ENCODE measurements at places on chromosomes 12 and 14.
A peak's percentile ranks its signal among the peaks of the same experiment; 100 is the strongest.

GRCh38 chr14:52836063-52836462, 44.7 kb upstream of the GNPNAT1 start:
- no peak for DNase-seq

DNA sequence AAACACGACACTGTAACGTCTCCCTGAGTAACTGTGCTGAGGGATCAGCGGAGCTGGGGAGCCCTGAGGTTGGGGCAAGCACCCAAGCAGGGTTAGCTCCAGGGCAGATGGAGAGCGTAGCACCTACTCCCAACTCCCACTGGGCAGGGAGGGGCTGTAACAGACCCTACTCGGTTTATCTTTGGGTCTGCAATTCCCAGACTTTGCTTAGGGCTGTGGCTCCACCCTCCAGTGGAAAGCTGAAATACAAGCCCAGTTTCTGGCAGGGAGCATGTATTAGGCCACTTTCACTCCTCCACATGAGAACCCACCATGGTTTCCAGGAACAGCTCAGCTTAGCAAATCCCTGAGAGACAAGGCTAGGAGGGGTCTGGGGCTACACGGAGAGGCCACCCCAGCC, 17.3 kb upstream of the TC2N start:
- DNase-seq = no peak

DNA sequence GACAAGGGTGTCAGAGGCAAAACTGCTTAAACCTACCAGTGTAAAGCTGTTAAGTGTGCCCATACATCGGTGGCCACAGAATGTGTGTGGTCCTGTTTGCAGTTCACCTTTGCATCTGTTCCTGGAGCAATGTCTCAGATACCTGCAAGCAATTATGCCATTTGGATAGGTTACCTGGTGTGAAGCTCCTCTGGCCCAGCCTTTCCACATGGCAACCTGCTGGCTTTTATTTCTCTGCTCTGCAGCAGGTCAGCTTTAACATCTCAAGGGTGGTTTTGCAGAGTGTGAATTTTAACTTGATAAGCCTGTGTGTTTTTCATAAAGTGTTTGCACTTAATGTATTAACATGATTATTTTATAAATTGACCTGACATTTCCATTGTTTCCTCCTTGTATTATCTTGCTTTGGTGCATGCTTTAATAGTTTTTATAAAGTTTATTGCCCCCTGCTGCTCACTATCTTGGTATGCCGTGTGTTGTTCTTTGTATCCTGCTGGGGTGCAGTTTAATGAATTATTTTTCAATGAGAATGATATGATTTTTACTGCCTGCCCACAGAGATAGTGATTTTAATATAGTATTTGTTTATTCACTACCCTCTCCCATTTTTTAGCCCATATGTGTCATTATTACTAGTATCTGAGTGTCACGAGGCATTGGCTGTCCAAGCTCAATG, 403.8 kb downstream of the NPAS3 start:
- no peak for DNase-seq

- DNase-seq = no peak
Measured at GRCh38 chr12:132668191-132669088, 18.7 kb downstream of the POLE start.

GRCh38 chr14:39113685-39114072, 444 bp upstream of the GEMIN2 start:
- no peak for DNase-seq

DNA sequence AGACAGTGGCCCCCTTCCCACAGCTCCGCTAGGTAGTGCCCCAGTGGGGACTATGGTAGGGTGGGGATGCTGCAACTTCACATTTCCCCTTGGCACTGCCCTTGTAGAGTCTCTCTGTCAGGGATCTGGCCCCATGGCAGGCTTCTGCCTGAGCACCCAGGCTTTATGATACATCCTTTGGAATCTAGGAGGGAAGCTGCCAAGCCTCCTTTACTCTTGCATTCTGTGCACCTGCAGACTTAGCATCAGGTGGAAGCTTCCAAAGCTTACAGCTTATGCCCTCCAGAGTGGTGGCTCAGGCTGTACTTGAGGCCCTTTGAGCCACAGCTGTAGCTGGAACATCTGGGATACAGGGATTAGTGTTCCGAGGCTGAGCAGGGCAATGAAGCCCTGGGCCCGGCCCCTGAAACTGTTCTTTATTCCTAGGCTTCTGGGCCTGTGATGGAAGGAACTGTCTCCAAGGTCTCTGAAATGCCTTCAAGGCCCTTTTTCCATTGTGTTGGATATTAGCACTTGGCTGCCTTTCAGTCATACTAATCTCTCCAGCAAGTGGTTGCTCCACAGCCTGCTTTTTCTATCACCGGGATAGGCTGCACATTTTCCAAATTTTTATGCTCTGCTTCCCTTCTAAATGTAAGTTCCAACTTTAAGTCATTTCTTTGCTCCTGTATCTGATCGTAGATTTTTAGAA, 22.2 kb upstream of the OR6J1 start:
- no peak for DNase-seq

DNA sequence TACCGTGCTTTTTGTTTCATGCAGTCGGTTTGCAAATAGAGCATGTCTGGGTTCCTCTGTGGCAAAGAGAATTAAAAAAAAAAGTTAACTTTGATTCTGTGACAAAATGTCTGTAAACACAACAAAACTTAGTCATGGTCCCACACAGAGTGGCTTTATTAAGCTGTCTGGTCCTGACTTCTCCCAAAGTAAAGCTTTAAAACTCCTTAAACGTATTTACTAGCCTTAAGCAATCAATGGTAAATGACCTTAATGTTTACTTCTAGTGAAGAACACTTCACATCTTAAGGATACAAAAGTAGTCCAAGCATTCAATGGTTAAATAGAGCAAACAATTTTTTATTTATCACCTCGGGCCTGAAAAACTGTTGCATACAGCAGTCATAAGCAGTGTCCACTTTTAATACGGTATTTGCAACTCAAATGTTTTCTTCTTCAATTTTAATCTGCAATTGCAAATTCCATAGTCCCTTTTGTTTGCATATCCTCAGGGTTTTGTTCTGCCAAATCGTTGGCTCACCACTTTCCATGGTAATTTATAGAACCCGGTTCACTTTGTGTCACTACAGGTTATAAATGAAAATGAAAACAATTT, 453.0 kb upstream of the MIS18BP1 start:
- DNase-seq = no peak

- DNase-seq = no peak
Measured at GRCh38 chr14:34081101-34081575, 130.3 kb upstream of the EGLN3 start.

DNA sequence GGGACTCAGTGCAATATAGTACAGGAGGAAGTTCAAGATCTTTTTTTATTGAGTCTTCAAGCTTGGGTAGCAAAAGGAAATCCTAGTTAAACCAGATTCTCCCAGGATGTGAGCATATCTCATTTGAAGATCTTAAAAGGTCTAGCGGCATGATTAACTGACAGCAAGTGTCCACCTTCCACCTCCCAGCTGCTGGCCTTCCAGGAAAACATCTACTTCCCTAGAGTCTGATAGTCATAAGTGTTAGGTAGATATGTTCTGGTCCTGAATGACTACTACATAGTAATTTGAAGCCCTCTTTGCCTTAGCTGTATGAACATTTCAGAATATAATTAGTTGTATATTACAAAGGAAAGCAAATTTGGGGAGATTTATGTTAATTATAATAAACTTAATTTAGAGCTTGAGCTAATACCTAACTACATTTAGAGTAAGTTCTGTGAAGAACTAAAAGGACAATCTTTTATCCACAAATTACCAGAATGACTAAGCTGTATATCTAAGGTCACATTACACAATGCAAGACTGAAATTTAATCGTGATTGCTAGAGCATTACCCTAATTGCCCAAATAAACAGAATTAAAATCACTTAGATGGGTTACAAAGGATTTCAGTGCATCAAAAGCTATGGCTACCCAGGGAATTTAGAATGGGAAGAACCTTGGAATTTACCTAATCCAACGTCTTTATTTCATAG, 9.9 kb downstream of the LGR5 start:
- DNase-seq = no peak

DNA sequence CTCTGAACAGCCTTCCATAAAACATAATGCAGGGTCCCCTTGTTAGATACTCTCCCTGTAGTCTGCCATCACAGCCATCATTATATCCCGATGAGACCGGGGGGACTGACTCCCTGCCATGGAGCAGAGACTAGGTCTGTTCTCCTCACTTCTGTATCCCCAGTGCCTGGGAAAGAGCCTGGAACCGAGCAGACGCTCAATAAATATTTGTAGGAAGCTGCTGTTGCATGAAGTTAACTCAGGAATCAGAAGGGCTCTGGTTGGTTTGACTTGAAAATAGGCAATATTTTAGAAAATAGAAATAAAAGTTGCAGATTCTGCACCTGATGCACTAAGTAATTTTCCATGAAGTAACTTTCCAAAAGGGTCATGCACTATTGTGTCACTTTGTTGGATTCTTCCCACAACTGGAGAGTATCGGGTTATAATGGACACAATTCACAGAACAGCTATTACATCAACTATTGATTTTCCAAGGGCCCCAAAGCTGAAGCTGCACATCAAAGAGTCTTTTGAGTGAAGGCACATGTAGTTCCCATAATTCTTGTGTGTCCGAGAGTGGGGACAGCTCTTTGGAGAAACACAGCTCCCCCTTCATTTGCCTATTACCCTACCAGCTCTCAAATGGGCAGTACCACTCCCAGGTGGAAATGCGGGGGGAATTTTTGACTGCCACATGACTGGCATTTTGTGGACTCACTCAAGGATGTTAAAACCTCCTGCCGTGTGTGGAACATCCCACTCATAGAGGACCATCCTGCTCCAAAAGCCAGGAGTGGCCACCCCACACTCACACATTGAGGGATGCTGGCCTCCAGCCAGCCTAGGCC, 18.8 kb downstream of the CLMN start:
- no peak for DNase-seq

- DNase-seq = no peak
Measured at GRCh38 chr12:116603546-116604177, 44.5 kb downstream of the MAP1LC3B2 start.

- DNase-seq = no peak
Measured at GRCh38 chr12:19474147-19474546, 34.9 kb downstream of the AEBP2 start.

- no peak for DNase-seq
Measured at GRCh38 chr14:92556255-92556741, 42.7 kb downstream of the RIN3 start.

- no peak for DNase-seq
Measured at GRCh38 chr12:29562110-29562804, 64.8 kb upstream of the OVCH1 start.

- no peak for DNase-seq
Measured at GRCh38 chr14:97153527-97153926, 356.3 kb downstream of the VRK1 start.

GRCh38 chr12:21478756-21479455, 22.5 kb downstream of the RECQL start:
- DNase-seq = no peak

- DNase-seq = no peak
Measured at GRCh38 chr14:86066651-86067050, 536.7 kb downstream of the FLRT2 start.

DNA sequence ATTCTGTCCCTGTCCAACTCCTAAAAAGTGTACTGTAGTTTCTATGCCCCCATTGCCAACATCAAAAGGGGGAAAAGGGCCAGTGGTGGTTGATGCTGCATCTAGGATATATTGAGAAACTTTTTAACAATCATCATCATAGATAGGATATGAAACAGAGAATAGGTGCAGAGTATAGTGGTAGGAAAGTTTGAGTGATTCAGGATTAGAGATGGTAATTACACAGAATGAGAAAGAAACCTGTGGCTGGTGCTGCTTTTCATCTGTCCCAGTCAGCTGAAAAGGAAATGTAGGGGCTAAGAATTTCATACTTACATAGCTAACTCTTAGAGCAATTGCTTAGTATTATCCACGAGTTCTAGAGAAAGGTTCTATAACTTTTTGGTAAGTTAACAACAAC, 67.6 kb downstream of the GTF2A1 start:
- no peak for DNase-seq

DNA sequence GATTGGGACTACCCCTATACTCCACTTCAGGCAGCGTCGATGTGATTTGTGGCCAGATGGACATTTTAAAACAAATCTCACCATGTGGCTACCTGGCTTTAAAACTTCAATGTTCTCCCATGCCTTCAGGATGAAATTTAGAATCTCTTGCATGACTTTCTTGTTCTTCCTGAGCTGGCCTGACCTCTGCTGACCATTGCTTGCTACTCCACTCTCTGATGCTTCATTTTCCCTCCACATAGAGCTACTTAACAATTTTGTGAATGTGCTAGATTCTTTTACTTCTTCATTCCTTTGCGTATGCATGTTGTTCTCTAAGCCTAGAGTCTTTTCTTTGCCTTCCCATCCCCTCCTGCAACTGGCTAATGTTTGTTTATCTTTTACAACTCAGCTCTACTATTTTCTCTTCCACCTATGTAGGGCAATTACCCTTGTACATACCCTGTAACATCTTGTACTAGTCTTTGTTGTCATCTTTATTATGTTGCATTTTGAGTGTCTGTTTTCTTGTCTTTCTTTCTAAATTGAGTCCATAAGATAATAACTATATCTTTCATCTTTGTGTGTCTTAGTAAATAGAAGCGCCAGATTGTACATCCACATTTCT, 41.2 kb downstream of the YLPM1 start:
- DNase-seq = peak; percentile 14

DNA sequence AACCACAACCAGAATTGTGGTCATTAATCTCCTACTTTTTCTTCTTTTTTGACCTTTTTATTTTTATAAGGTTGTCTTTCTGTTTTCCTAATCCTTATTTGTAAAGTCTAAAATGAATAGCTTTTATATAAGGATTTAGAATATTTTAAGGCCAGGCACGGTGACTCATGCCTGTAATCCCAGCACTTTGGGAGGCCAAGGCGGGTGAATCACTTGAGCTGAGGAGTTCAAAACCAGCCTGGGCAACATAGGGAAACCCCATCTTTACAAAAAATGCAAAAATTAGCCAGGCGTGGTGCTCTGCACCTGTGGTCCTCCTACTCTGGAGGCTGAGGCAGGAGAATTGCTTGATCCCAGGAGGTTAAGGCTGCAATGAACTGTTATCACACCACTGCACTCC, 55.1 kb downstream of the IFT81 start:
- DNase-seq = no peak

DNA sequence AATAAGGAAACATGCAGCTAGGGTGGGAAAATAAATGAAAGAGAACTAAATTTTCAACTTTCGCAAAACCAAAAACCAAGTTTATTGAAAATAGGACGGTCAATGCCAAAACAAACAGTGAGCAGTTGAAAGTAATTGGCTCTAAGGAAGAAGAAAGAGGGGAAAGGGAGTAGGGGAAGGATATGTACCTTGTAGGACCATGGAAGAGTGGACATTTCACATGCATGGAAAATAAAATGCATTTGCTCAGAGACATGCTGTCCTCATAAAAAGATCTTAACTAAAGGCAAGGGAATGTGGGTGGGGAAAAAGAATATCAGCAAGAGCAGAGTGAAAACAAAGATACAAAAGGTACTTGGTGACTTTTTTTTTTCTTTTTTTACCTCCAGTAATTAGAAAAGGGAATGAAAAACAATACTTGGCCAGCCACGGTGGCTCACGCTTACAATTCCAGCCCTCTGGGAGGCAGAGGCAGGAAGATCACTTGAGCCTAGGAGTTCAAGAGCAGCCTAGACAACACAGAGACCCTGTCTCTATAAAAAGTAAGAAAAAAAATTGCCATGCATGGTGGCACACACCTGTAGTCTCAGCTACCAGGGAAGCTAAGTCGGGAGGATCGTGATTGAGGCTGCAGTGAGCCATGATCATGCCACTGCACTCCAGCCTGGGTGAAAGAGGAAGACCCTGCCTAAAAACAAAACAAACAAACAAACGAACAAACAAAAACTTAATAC, 6.6 kb downstream of the TXNDC16 start:
- DNase-seq = no peak

- DNase-seq = peak; percentile 65
Measured at GRCh38 chr14:106605548-106606448, 1079.4 kb downstream of the TMEM121 start.

GRCh38 chr12:3911409-3911808, 38.2 kb upstream of the PARP11 start:
- DNase-seq = no peak
